Body of pancreas (tissue), 4 donors: ENCODE measurements at places on chromosomes 4 and X. TPM values are rescaled to one million over a fixed set of nuclear protein-coding genes. Genes with fewer than 3 reads are reported as not detected.

MAGEC2 gene
- total RNA-seq = not detected

GRCh38 chr4:64718091-64718490, 308.8 kb upstream of the TECRL start:
- H3K27ac ChIP-seq = no peak overlapping the region
- no peaks in the 10 kb centered on the region for H3K4me1 ChIP-seq
- no peak for DNase-seq
- H3K36me3 ChIP-seq = no peaks in the 10 kb centered on the region
- H3K4me3 ChIP-seq = no peak overlapping the region

DNA sequence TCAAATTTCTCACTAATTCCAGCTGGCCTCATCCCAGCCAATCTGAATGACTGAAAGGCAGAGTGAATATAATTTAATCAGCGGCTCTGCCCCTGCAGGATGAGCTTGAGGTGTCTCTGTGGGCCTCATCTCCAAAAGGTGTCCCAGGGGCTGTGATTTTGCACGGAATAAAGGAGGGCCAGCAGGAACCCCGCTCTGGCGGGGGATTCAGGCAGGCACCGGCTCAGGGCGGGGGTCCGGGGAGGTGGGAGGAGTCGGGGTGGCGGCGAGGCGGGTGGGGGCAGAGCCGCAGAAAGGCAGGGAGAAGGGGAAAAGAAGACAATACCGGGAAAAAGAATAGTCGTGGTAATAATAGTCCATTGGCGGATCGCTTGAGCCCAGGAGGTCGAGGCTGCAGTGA, 16.0 kb upstream of the ERCC6L start:
- H3K4me3 ChIP-seq = no peak overlapping the region
- H3K36me3 ChIP-seq = no peaks in the 10 kb centered on the region
- H3K4me1 ChIP-seq = no peaks in the 10 kb centered on the region
- no peak for DNase-seq
- no peaks in the 10 kb centered on the region for H3K27me3 ChIP-seq

SPON2 gene
- total RNA-seq = 25.4 TPM

AKAP14 gene
- not detected for total RNA-seq

- H3K27ac ChIP-seq = no peak overlapping the region
- no peaks in the 10 kb centered on the region for H3K4me1 ChIP-seq
- no peak for DNase-seq
These were observed 48.1 kb downstream of the UGT2A2 start for GRCh38 chr4:69591364-69591763.

DNA sequence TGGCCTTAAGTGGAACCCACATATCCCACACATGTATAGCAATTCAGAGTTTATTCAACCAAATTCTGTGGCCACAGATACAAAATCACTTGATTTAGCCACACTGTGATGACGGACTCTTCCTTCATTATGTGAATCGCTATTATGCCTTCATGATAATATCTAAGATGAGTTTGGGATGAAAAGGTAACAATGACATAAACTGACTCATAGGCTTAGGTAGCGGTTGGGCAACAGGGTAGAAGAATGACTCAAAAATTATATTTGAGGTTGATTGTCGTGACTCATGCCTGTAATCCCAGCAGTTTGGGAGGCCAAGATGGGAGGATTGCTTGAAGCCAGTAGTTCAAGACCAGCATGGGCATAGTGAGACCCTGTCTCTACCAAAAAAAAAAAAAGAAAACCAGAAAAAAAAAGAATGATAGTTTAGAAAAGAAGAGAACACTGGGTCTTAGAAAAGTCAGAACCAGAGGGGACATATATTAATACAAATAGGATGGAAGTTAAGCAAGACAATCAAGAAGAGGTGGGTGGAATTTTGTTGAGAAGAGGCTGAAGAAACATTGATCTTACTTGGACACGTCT, 70.4 kb upstream of the USP9X start:
- H3K27ac ChIP-seq = no peak overlapping the region
- no peaks in the 10 kb centered on the region for H3K4me1 ChIP-seq
- no peak overlapping the region for H3K4me3 ChIP-seq
- H3K27me3 ChIP-seq = no peaks in the 10 kb centered on the region

DNA sequence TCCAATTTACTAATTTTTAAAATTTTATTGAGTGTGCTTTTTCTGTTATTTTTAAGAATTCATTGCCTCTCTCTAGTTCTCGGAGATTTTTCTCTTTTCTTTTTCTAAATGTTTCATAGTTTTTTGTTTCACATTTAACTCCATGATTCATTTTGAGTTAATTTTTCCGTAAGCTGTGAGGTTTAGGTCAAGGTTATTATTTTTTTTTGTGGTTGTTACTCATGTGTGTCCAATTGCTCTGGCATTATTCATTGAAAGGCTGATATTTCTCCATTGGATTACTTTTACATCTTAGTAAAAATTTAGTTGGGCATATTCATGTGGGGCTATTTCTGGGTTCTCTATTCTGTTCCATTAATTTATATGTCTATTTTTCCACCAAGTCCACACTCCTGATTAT, 220.8 kb downstream of the MID1IP1 start:
- peaks cover 28% of the 10 kb centered on the region for H3K4me1 ChIP-seq
- H3K27me3 ChIP-seq = no peaks in the 10 kb centered on the region
- H3K27ac ChIP-seq = no peak overlapping the region

GRCh38 chr4:1277667-1278665, 11.7 kb upstream of the MAEA start:
- H3K27me3 ChIP-seq = no peaks in the 10 kb centered on the region
- H3K4me3 ChIP-seq = no peak overlapping the region
- DNase-seq = no peak

HPGD gene
- total RNA-seq = 0.33 TPM

XAGE1A gene
- total RNA-seq = not detected
